ENCODE measurements at places on chromosomes 7 and 10.

- no peak for DNase-seq
Observed at GRCh38 chr7:36911788-36912187, 187.5 kb upstream of the AOAH start.

- DNase-seq: no peak
Observed at GRCh38 chr7:38940774-38941173, 31.8 kb upstream of the VPS41 start.

DNA sequence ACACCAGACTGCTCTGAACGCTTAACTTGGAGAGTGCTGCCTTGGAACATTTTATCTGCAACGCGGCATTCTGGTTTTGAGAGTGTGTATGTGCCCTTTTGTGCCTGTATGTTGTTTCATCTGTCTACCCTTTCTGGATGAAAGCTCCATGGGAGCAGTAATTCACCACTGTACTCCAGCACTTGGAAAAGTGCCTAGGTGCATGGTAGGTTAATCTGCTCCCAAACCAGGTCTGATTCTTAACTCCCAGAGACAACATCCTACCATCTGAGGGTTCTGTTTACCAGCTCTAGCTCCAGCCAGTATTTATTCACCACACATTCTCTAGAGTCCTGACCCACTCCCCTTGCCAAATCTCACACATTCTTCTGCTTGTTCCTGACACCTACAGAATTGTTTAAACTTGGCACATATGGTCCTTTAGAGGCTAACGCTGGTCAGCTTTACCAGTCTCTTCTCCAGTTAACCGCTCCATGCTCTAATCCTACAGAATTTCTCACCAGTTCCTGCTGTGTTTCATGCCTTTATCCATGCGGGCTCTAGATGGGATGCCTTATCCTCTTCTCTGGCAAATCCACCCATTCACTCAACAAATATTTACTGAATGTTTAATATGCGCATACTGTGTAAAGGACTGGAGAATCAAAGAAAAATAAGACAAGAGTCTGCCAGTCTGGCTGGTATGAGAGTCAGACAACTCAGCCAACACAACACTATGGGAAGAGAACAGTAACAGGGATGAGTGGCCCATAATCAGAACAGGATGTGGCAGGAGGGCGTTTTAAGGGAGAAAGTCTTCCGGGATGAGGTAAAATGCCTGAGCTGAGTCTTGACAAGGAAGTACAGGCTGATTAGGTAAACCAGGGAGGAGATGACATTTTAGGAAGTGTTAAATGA is 46.3 kb downstream of the MTPN start:
- DNase-seq: no peak

DNA sequence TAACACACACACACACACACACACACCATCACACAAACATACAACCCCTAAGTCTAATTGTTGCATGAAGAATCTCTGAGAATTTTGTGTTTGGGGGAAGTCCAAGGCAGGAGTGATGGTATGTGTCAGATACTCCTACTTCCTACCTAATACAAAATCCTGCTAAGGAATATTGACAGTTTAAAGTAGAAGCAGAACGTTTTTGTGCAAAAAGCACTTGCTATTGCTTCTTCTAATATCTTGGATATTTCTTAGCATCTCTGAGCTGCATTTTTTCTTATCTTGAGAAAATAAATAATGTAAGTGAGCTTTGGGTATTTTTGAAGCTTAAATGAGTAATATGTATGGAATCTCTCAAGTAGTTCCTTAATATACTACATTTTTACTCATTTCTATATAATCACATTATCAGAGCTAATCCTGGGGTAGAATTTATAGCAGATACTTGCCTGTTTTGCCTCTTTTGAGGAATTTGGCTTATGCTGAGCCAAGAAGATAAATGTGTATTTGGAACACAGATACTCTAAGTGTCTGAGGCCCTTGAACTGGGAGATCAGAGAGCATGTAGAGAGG is 212.3 kb downstream of the DKK1 start:
- DNase-seq: no peak

- DNase-seq: no peak
Observed at GRCh38 chr7:67661-68395, 124.5 kb upstream of the FAM20C start.

DNA sequence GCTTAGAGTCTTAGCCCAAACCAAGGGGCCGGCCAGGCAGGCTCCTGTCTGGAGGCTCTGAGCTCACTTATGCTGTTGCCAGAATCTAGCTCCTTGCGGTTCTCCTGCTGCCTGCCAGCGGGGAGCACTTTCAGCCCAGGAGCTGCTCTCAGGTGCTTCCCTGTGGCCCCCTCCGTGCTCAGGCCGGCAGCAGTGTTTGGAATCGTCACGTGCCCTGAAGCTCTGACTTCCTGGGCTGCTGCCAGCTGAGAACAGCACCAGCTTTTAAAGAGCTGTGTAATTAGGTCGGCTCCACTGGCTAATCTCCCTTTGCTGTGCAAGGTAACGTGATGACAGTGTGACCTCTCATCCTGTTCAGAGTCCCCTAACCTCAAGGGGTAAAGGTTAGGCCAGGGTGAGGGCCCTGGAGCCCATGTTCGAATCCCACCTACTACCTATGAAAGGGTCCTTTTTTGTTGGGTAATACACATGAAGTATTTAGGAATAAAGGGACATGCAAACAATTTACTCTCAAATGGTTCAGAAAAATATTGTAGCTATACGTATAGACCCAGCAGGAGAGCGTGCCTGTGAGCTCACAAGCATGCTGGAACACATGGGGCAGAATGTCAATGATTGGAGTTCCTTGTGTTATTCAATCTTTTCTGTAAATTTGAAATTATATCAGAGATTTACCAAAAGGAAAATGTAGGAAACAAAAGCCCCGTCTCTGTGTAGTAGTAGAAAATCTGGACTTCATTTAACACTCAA is 16.6 kb downstream of the ZNF862 start:
- DNase-seq: no peak

DNA sequence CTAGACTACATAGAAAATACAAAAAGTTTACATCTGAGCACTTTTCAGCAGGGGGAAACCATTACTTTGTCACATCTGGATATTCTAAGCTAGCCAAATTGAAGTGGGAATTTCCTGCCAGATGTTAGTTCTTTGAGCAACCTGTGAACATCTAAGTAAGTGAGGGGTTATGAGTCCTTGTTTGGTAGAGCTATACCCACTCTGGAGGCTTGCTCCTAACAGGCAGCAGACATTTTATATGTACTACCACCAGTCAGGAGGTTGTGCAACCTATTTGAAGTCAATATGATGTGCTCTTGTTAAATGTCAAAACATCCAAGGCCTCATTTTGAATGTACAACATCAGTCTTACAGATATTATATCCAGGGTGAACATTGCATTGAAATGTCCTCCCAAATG is 143.3 kb upstream of the KAT6B start:
- no peak for DNase-seq

DNA sequence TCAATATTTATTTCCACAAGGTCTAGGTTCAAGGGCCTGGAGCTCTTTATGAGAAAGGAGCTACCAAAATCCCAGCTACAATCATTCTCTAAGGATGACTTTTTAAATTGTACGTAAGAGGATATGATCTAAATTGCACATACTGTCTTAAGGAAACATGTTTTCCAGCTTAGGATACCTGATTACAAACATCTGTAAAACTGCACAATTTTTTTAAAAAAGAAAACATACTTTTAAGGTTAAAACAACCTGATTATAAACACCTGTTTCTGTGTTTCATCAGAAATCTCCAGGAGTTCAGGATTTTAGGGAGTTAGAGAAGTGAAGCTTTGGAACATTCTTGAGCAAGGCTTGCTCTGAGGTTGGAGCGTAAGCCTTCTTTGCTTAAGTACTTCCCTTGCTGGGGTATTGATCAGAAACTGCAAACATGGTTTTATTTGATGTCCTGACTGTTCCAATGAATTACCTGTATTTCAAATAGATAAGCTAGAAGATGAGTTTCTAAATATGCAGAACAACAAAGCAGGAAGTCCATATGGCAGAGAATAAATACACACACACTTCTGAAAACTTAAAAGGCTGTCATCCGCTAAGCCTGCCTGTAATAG is 248.6 kb downstream of the GFRA1 start:
- DNase-seq: no peak

GRCh38 chr7:137681657-137682562 is 164.9 kb downstream of the DGKI start:
- DNase-seq: peak; percentile 83

GRCh38 chr10:76337641-76338040 is 906.2 kb downstream of the LRMDA start:
- DNase-seq: no peak

- no peak for DNase-seq
Observed at GRCh38 chr7:130096243-130096827, 26.0 kb downstream of the KLHDC10 start.

All from skeletal muscle cell (primary cell).